CD4-positive, alpha-beta T cell treated with Interleukin-4 for 4 hours (primary cell): ENCODE measurements at places on chromosomes 12 and 14.

DNA sequence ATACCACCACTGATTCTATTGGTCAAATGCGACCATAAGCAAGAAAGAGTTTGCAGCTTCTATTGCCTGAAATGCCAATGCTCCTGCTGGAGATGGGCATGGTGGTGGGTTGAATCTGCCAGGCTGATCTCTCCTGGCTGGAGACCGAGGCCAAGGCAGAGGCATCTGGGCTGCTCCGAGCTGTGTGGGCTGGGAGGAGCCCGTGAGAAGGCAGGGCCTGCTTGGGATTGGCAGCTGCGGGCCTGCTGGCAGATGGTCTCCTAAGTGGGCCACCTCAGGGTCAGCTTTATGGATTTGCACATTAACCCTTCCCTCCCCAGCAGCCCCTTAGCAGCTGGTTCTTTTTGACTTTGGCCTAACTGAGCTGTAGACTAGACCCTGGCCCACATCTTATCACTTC is 25.4 kb downstream of the SRRM4 start:
- no peak for DNase-seq

- no peak for DNase-seq
Observed at GRCh38 chr12:2463719-2464118, 331.1 kb upstream of the FKBP4 start.

- DNase-seq, result no peak
Observed at GRCh38 chr14:93332397-93332852, 411 bp downstream of the BTBD7 start.

- no peak for DNase-seq
Observed at GRCh38 chr12:95481072-95481471, 7.1 kb downstream of the METAP2 start.
